ENCODE measurements at places on chromosomes 2 and 18. TPM values are rescaled to one million over a fixed set of nuclear protein-coding genes. Genes with fewer than 3 reads are reported as not detected.

Gene ACMSD
- not detected for total RNA-seq

Gene CD226
- total RNA-seq, result 0.85 TPM

Gene KIAA2012
- 0.17 TPM for total RNA-seq

Gene CXCR2
- total RNA-seq, result not detected

Gene CDH19
- 0.27 TPM for total RNA-seq

Gene GALR1
- total RNA-seq, result not detected

Gene KCNK3
- total RNA-seq, result not detected

Gene ASB18
- not detected for total RNA-seq

Gene POTEJ
- total RNA-seq, result not detected

Gene CD207
- not detected for total RNA-seq

Gene TGFBRAP1
- 24.5 TPM for total RNA-seq

Gene SLC14A1
- not detected for total RNA-seq

Gene MROH2A
- 0.33 TPM for total RNA-seq

Gene DAPL1
- not detected for total RNA-seq

Gene DES
- total RNA-seq, result not detected

Gene ONECUT2
- 209 TPM for total RNA-seq

Gene DPP10
- total RNA-seq, result not detected

Gene GDF7
- total RNA-seq, result not detected

Gene AMER3
- not detected for total RNA-seq

Gene CCDC74B
- total RNA-seq, result 2.1 TPM
